Suppressor macrophage treated with lipopolysaccharide for 1 hour (primary cell): ENCODE measurements at places on chromosomes 12 and 14.

GRCh38 chr12:90953956-90954421 is 987 bp downstream of the CCER1 start:
- no peak for DNase-seq

- DNase-seq: no peak
Observed at GRCh38 chr12:128240745-128241144, 26.2 kb upstream of the TMEM132C start.

DNA sequence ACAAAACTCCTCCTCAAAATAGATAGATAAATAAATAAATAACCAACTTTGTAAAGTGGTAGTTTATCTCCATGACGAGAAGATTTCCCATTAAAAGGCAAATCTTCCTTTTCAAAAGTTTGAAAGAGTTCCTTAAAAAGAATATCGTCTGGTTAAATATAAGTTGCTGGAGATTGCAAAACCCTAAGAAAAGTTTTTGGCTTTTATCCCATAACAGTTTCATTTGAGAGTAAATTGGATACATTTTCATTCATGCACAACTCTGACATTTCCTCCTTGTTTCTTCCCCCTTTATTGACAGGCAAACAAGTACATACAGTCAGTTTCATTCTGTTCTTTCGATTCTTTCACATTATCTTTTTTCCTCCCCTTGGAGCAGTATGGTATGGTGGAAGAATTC is 45.4 kb upstream of the BTG1 start:
- no peak for DNase-seq

- DNase-seq: no peak
Observed at GRCh38 chr14:35666429-35667043, 132.6 kb downstream of the INSM2 start.

DNA sequence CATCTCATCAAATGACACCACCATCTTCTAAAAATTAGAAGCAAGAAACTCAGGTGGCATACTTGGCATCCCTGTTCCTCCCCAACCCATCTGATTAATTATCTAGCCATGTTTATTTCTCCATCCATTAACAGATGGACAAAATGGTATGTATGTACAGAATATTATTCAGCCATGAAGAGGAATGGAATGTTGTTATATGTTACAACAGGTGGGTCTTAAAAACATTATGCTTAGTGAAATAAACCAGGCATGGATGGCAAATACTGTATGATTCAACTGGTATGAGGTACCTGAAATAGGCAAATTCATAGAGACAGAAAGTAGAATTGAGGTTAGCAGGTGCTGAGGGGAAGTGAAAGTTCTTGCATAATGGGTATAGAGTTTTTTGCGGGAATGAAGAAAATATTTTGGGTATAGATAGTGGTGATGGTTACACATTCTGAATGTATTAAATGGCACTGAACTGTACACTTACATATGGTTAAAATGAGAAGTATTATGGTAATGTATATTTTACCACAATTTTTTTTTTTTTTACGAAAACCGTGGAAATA is 17.5 kb downstream of the YY1 start:
- DNase-seq: no peak
